ENCODE measurements at places on chromosomes 16 and 17.

DNA sequence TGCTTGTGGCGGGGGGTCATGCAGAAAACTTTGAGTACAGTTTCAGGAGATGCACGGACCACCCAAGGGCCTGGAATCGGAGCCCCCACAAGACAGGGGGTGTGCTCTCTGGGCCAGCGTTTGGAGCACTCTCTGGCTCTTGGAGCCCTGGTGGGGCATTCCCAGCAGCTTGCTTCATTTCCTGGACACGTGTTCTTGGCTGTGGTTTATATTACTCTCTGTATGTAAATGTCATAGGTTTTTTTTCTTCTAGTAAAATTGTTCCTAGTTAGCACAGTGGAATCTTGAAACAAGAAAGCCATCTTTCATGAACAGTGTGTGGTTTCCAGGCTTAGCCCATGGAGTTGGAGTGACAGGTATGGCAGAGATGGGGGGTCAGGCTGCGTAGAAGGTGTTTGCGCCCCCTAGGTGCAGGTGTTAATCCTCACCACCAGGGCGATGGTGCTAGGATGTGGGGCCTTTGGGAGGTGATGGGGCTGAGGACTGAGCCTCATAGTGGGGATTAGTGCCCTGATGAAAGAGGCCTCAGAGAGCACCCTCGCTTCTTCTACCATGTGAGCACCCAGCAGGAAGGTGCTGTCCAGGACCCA lies 79.8 kb downstream of the JPH3 start:
- peak; percentile 61 for DNase-seq

DNA sequence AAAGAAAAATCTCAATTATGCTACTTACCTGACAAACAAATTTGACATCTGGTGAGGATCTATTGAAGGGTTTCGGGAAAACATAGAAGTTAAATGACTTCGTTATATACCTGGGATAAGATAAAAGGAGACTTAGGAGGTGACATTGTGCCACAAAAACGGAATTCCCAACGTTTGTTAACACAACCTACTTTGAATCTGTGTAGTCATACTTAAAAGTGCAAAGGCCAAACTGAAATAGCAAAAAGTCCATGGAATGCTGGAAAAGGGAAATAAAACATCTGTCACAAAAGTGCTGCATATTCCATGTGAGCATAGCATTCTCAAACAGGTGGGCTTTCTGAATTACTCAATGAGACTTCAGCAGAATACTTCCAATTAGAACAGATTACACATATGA lies 3.0 kb downstream of the PARN start:
- no peak for DNase-seq

DNA sequence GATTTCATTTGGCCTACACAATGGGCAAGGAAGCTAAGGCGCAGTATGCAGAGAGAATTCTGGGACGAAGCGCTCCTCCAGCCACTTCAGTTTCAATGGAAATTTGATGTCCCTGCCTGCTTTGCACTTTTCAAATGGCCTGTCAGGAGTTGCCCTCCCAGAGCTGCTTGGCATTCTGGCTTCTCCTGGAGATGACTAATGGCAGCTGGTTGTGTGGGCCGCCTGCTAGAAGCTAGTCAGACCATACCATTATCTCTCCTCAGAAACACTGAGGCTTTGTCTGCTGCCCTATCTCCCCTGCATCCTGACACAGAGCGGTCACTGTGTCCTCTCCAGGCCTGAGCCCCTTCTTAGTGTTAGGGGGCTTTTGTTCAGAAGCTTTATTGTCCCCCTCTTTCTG lies 180.1 kb downstream of the SPECC1 start:
- peak; percentile 37 for DNase-seq

DNA sequence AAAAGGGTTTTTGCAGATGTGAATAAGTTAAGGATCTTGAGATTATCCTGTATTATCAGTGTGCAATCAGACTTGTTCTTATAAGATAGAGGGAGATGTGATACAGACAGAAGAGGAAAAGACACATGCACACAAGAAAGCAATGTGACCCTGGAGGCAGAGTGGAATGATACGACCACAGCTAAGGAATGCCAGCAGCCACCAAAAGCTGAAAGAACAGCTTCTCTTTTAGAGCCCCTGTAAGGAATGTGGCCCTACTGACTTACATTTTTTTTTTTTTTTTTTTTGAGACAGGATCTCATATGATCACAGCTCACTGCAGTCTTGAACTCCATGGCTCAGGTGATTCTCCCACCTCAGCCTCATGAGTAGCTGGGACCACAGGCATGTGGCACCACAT lies 62.3 kb upstream of the CNTNAP4 start:
- DNase-seq = no peak

DNA sequence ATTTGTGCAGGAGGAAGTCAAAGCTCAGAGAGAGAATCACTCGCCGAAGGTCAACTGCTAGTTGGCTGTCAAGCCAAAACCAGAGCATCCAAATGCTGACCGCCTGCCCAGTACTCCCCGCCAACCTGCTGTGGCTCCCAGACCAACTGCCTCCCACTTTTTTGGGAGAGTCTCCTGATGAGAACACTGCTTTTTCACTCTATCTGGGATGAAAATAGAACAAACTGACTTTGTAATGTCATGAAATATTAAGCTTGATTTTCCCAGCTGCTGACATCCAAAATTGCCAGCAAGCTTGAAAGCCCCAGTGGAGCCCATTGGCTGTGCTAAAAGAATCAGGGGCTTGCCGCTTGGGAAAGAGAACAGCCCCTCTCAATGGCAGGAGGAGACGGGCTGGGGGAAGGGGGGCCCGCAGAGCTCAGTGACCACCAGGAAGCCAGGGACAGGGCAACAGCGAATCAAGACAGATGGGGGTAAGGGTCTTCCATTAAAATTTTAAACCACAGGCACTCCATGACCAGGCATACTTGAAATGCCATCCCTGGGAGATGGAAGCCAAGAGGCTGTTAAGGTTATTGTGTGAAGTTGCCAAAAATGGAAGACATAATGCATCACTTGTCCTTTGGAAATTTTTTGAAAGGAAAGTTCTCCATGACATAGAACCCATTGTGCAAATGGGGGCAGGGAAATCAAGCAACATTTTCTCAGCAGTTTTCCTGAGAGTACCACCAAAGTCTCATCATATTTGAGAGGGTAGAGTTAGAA lies 125.7 kb upstream of the CDH5 start:
- no peak for DNase-seq

DNA sequence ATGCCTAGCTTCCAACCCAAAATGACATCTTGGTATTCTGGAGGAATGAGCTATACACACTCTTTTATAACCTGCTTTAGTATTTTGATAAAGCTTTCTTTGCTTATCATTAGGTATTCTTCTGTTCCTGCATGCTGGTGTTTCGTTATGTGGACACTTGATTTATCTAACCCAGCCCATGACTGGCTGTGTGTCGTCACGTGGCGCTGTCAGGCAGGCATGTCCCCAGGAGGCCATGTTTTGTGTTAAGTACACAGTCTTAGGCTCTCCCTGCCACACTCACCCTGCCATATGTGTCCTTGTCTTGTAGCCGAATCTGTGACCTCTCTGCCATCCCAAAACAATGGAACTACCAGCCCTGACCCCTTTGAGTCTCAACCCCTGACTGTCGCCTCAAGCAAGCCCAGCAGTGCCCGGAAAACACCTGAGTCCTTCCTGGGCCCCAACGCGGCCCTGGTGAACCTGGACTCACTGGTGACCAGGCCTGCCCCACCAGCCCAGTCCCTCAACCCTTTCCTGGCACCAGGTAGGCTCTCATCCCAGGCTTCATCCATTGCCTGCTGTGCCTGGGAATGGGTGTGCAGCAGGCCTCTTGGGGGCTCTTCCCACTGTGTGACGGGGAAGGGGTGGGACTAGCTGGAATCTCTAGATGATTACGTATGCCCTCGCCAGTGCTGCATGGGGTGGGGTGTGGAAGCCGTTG lies 30.8 kb downstream of the B9D1 start:
- DNase-seq = no peak

DNA sequence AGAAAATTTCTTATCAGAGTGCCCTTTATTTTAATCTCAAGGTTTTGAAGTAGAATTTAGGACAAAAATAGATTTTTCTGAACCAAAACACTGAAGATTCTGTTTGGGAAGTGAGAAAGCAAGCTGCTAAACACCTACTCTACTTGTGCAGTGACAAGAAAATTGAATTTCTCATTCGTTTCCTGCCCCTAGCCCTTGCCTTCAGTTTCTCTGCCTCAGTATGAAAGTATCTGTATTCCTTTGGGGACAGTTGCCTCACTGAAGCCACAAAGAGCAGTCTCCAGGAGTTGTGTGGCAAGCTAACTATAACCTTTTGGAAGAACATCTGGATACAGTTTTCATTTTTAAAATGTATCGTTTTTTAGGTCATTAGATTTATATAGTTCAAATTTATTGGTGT lies 19.7 kb downstream of the MOSMO start:
- no peak for DNase-seq

DNA sequence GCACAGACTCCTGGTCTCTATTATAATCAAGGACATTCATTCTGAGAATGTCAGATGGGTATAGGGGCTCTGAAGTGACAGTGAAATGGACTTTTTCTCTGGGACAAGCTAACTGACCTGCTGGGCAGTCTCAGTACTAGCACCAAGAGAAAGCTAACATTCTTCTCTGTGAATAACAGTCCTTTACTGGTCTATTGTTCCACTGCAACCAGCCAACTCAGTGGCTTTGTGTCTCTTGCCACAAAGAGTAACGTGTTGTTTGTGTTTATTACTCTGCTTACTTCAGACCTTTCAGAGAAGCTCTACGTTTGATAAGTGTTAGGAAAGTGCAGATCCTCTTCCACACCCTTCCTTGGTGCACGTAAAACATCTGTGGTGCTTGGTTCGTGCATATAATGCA lies 61.5 kb upstream of the BCAR1 start:
- DNase-seq = no peak

DNA sequence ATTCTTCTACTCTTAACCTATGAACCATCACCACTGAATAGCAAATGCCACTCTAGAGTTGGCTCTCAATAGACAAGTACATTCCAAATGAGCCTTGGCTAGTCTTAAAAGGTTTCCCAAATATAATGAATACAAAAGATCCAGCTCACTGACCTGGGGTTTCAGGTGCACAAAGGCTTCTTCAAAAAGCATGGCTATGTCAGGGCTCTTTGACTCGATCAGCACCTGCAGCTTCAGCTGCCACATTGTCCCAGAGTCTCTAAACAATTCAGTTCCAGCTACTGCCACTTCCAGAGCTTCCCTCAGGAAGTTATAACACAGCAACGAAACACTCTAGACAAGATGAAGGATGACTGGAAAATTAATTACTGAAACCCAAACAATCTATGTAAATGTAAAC lies 16.0 kb upstream of the COPRS start:
- DNase-seq = no peak

GRCh38 chr16:23072769-23073549 lies 76.3 kb downstream of the USP31 start:
- no peak for DNase-seq

- peak; percentile 61 for DNase-seq
These were observed 3.8 kb downstream of the TTYH2 start for GRCh38 chr17:74217037-74217730.

DNA sequence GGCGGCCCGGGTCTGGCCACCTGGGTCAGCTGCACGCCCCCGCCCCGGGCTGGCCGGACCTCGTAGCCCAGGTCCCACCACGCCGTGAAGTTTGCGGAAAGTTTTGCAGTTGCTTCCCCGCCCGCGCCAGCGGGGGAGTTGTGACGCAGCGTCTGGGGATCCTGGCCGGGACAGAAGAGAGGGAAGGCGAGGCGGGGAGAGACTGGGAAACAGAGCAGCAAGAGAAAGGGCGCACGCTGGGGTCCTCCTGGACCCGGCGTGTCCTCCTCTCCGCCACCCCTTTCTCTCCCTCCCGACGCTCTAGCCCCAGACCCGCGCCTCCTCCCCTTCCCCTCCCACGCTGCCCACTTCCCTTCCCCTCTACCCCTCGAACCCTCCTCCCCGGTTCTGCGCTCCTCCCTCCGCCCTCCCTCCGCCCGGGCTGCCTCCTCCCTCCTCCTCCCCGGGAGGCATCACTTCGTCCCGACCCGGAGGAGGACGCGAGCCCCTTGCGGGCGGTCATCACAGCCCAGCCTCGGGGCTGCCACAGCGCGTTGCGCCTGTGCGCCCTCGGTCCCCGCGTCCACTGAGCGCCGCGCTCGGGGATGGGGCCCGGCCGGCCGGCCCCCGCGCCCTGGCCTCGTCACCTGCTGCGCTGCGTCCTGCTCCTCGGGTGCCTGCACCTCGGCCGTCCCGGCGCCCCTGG lies at the start of gene MRC2:
Gene MRC2, plus strand, starts transcription at position 452 of the 685 bp plus-strand sequence. Its CDS starts 133 bp downstream, at position 585.
- DNase-seq = peak; percentile 92

DNA sequence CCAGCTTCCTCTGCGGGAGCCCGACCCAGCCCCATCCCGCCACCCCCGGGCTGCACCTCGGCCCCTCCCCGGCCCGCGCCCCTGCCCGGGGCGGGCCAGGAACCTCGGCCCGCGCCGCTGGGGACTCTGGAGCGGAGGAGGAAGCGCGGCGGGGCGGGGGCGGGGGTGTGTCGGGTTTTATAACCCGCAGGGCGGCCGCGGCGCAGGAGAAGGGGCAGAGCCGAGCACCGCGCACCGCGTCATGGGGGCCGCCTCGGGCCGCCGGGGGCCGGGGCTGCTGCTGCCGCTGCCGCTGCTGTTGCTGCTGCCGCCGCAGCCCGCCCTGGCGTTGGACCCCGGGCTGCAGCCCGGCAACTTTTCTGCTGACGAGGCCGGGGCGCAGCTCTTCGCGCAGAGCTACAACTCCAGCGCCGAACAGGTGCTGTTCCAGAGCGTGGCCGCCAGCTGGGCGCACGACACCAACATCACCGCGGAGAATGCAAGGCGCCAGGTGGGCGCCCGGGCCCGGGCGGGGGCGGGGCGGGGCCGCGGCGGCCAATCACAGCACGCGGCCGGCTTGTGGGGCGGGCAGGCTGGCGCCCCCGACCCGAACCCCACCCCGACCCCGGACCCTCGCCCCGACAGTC lies at the start of gene ACE:
Gene ACE, plus strand, starts transcription at position 208 of the 626 bp plus-strand sequence. Its CDS starts 34 bp downstream, at position 242.
- peak; percentile 48 for DNase-seq

GRCh38 chr16:56724191-56724590 lies 5.7 kb upstream of the NUP93 start:
- DNase-seq = no peak

GRCh38 chr16:17519101-17519955 lies 48.6 kb upstream of the XYLT1 start:
- DNase-seq = peak; percentile 32

- DNase-seq = no peak
These were observed 31.5 kb downstream of the NEUROD2 start for GRCh38 chr17:39576187-39576586.

DNA sequence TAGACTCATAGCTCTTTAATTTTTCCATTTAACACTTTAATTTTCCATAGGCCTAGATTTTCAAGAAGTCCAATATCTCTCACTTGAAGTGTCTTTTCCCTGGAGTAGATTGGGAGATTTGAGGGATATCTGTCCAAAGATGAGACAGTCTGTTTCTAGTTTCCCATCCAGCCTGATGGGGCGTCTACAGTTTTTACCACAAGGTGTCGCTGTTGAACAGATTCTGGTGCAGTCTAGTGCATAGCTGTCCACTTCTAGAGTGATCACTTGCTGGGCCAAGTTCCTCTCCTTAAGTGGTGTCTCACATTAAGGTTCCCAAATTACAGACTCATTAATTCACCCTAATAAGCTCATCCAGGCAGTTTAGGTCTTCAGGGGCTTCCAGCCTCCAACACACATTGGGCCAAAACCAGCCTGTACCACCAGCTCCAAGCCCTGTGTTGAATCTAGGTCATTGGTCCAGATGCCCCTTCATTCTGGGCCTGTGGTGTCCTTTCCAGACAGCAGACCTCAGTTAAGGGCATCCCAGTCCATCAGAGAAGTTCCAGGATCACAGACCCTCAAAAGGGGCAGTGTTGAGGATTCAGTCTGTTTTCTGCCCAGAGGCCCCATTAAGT lies 9.4 kb downstream of the SNX20 start:
- DNase-seq = no peak

GRCh38 chr17:42873315-42873714 lies 22.3 kb downstream of the AOC3 start:
- DNase-seq = no peak

Measured in right hindlimb (tissue), 1 donor.